ENCODE measurements at places on chromosomes 2 and 18.
A peak's percentile ranks its signal among the peaks of the same experiment; 100 is the strongest.

GRCh38 chr2:84137034-84137433, 322.0 kb downstream of the SUCLG1 start:
- DNase-seq, result no peak

DNA sequence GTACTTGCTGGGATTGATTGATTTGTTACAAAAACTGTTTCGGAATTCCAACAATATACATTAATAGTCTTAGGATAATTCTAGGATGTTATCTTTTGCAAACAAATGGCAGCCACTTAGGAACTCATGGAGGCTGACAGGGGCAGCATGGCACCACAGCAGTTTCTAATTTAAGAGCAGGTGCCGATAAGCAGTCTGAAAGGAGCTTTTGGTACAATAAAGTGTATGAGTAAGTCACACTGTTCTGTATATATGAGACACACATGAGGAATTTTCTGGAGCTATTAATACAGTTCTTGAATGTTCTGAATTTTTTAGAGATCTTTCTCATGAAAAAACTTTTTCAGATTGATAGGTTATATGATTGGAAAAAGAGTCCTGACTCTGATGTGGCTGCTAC, 52.2 kb downstream of the EIF5B start:
- DNase-seq, result no peak

- no peak for DNase-seq
Measured at GRCh38 chr2:196356332-196356731, 185.0 kb upstream of the STK17B start.

GRCh38 chr2:41966431-41966893, 81.4 kb upstream of the PKDCC start:
- peak; percentile 82 for DNase-seq

- no peak for DNase-seq
Measured at GRCh38 chr2:180927030-180927686, 53.2 kb upstream of the UBE2E3 start.

DNA sequence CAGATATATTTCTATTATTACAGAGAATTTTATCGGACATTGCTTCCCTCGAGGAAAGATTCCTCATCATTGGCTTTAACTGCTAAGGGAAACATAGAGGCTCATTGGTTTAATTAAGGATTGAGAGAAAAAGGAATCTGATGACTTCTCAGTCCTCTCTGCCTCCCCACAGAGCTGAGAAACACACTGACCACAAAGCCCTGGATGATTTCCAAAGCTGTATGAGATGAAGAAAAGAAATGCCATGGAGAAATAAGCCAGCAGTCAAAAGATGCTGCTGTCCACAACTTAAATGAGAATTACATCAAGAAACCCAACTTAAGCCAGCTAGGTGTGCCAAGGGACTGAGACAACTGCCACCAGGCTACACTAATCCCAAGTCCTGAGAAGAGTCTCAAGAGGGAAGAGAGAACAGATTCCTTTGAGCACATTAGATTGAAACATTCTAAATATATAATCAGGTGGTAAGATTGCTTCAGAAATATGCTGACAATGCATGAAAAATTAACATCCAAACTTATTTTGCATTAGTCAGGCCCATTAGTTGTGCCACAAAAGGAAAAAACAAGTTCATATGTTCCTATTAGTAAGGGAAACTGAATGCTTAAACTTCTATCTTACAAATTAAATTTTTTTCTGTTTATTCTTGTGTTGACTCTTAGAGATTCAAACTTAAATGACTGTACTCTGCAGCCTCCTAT, 308.1 kb upstream of the CYRIA start:
- DNase-seq, result no peak

DNA sequence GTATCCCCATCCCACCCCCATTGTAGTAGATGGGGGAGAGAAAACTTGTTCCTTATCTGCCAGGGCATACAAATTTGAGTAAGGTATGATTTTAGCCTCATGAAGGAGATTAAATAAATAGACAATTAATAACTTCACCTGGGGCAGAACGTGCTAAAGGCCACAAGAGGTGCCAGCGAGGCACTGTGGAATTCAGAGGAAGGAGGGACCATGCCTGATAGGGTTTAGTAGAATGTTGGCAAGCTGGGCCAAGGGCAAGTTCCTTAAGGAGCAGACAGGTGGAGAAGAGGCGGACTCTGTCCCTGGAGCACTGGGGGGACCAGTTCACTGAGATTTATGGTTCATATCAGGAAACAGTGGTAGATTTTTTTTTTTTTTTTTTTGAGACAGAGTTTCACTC, 22.5 kb downstream of the STAMBP start:
- no peak for DNase-seq

DNA sequence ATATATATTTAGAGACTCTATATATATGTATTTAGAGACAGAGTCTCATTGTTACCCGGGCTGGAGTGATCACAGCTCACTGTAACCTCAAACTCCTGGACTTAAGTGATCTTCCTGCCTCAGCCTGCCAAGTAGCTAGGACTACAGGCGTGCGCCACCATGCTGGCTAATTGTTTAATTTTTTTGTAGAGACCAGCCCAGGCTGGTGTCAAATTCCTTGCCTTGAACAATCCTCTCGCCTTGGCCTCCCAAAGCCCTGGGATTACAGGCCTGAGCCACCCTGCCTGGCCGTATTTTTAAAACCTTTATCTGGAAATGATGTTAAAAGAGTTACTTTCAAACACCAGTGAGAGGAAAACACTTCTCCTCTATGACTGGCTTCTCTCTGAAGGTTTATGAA, 30.9 kb upstream of the PGAP1 start:
- DNase-seq, result no peak

GRCh38 chr2:66512626-66513025, 77.7 kb downstream of the MEIS1 start:
- no peak for DNase-seq

DNA sequence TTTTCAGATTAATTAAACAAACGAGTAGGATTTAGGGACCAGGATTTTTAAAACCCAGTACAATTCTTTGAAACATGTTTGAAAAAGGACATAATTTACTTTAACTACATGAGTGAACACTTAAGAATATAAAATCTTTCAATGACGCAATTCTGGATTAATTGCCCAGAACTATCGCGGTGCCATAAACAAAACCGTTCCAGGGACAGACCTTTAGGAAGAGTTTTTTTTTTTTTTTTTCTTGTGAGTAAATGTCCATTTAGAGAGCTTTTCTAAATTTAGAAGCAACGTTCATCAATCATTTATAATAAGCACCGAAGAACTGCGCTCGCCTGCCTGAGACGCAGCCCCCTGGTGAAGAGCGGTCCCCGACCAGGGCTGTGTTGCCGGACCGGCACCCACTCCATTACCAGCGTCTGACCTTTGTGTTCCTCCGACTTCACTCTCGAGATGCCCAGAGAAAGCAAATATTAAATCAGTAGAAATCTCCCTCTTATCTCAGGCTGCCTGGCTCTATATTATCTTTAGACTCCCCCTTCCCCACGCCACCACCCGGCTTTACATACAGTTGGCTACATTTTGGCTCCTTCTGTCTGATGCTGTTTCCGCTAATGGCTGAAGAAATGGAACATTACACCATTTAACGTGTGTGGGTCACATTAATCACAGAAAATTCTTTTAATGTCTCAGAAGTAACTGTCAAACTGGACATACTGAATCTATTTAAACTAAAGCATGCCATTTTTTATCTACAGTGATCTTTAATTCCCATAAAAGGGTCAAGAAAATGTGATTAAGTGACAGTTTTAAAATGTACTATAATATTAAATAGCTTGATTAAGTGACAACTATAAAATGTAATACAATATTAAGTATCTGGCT, 364.0 kb upstream of the MEIS1 start:
- DNase-seq, result no peak

DNA sequence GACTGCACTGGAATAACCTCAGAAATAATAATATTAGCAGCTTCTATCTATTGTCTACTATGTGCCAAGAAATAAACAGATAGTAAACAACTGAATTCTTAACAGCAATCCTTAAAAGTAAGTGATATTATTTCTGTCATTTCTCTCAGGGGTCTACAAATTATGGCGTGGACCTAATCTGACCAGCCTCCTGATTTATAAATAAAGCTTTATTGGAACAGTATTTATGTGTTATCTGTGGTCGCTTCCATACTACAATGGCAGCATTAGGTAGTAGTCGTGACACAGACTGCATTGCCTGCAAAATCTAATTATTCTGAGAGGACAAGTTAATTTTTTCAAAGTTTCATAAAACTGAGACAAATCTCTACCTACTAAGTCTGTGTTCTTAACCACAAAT, 49.0 kb downstream of the SLC16A14 start:
- DNase-seq, result no peak

DNA sequence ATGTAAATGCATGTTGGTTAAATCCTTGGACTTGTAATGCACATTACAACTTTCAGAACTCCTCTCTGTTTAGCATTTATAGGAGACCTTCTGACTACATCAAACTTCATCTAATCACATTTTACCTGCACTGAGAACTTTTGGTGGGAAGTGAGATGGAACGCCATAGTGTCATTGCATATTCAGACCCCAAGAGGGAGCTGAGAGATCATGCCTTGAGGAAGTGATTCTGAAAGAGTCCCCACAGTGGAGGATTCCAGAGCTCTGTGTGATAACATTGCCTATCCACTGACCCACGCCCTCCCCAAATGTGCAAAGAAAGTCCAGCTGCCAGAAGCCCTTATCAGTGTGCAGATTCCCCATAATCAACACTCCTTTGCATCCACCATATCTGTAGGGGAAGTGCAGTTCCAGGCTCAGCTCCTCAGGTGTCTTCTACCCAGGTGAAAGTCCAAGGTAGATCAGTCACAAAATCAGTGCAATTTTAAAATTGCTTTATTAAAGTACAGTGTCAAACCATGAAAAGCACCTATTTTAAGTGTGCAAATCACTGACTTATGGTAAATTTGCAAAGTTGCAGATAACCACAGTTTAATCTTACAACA, 212.4 kb downstream of the RPIA start:
- DNase-seq, result no peak

- no peak for DNase-seq
Measured at GRCh38 chr2:215684448-215685237, 248.8 kb upstream of the FN1 start.

DNA sequence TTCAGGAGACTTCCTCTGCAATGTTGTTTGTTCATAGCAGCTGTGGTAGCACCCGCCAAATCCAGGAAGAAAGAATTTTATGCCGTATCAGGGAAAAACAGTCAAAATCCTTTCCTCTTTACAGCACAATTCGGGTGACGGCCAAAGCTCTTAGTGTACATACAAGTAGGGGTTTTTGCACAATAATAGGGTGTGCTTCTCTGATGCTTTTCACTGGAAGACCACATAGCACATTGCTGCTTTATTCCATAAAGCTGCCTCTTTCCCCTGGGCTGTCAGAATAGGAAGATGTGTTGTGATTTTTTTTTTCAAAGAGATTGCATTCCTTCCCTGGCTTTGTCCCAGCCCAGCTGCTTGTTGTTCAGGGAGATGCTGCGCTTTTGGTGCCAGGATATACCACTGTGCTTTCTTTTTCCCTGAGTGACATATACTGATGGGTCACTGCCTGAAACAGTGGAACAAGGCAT, 27.2 kb upstream of the LANCL1 start:
- DNase-seq, result no peak

- no peak for DNase-seq
Measured at GRCh38 chr2:30248791-30249190, 17.5 kb downstream of the LBH start.

- DNase-seq, result no peak
Measured at GRCh38 chr2:16330571-16330970, 335.1 kb downstream of the CYRIA start.

DNA sequence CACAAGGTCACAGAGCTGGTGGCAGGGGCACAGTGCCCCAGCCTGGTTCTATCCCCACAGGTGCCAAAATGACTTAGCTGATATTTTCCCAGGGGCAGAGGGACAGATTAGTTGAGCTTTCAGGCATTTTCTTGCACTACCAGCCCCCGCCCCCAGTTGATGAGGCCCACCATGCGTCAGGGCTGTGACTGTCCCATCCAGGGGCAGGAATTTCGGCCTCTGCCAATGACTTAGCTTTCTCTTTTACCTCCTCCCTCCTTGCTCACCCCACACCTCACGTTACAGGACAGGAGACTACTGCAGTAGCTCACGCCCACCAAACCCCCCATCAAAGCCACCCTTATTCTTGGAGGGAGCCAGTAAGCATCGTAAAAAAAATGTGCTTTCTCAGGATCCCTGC, 31.5 kb downstream of the MRO start:
- no peak for DNase-seq

DNA sequence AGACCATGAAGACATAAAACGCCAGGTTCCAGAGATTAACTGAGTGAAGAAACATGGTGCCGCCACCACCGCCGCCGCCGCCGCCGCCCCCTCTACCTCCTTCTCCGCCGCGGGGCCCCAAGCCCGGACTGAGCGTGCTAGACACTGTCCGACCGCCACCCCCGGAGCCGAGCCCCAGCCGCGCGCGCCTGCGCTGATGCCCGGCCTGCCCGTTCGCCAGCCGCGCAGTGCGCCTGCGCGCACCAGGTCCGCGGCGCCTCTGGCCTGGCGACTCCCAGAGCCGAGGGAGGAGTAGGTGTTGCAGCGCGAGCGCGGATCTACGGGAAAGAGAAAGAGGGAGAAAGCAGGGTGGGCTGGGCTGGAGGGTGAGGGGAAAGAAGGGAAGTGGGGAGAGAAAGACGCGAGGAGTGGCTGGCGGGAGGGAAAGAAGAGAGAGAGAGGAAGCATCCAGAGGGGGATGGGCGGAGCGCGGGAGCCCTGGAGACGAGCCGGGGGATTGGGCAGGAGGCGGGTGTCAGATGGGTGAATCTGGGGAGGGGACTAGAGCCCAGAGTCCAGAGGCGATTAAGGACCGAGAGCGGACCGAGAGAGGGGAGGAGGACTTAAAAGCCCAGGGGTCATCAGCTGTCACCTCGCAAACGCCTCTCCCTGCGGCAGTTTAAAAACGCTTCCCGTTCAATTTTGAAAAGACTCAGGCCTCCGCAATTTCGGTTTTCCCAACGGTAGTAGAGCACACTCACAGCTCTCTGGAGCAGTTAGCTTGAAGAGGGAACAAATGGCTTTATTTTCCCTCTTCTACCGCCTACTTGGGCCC, at the start of gene PGAP1:
PGAP1 (minus strand) TSS at position 146 of the 814 bp plus-strand sequence; CDS start at position 55, 91 bp downstream.
- peak; percentile 79 for DNase-seq

- no peak for DNase-seq
Measured at GRCh38 chr18:3340682-3341097, 78.8 kb downstream of the MYL12B start.

- DNase-seq, result no peak
Measured at GRCh38 chr2:68911246-68911645, 40.0 kb upstream of the BMP10 start.

- no peak for DNase-seq
Measured at GRCh38 chr18:33751613-33752221, 173.7 kb downstream of the ASXL3 start.
